ENCODE measurements at places on chromosomes 6 and 20.

DNA sequence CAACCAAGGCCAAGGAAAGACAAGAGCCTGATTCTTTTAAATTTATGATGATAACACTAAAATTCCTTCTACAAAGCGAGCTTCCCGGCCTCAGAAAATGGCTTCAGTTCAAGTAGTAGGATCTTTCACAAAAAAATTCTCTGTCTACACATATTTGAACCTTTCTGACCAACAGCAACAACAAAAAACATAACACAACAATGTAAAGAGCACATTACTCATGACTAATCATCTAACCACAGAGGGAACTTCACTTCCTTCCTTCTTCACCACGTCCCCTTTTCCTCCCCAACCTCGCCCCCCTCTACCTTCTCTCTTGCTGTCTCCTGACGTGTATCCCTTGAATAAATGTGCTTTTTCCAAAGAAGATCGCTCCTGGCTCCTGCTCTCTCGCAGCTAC lies 228.2 kb downstream of the MYLK4 start:
- no peak for DNase-seq

GRCh38 chr20:25685276-25686080 lies 11.2 kb downstream of the ZNF337 start:
- DNase-seq: no peak

GRCh38 chr6:123838505-123839234 lies 35.0 kb downstream of the NKAIN2 start:
- no peak for DNase-seq

- no peak for DNase-seq
These were observed 23.8 kb downstream of the PRSS35 start for GRCh38 chr6:83536034-83536646.

GRCh38 chr6:168105813-168106632 lies 27.0 kb upstream of the FRMD1 start:
- no peak for DNase-seq

DNA sequence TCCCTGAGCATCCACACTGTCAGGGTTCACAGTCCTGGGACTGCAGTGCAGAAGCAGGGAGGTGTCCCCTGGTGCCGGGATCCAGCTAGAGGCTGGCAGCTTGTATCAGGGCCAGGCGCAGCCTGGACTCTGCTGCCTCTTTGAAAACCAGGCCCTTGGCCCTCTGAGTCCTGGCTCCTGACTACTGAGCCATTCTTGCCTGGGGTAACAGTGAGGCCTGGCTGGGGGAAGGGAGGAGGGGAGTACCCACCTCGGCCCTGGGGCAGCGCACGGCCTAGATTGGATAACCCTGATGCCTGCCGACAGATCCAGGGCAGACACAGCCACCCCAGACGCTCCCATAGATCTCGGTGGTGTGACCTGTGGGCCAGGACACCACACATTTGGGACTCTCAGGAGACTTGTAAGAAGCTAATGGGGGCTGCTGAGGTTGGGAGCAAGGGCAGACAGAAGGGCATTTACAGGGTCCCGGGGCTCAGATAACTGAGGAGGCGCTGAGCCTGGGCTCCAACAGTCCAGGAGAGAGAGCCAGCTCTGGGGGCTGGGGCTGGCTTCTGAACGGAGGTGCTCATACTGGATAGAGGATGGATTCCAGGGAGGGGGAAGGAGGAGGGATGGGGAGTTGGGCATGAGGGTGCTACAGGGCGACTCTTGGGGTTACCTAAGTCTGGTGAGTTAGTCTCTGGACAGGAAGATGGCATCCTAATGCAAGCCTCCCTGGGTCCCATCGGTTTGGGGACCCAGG lies 30.5 kb downstream of the SPDEF start:
- no peak for DNase-seq

- DNase-seq: no peak
These were observed 122.9 kb downstream of the CLIC5 start for GRCh38 chr6:45892696-45893245.

GRCh38 chr6:112183271-112183671 lies 71.1 kb downstream of the LAMA4 start:
- DNase-seq: no peak

GRCh38 chr6:44373051-44373450 lies 14.5 kb upstream of the CDC5L start:
- DNase-seq: no peak

- no peak for DNase-seq
These were observed 756.9 kb downstream of the TFAP2A start for GRCh38 chr6:9657994-9658393.

DNA sequence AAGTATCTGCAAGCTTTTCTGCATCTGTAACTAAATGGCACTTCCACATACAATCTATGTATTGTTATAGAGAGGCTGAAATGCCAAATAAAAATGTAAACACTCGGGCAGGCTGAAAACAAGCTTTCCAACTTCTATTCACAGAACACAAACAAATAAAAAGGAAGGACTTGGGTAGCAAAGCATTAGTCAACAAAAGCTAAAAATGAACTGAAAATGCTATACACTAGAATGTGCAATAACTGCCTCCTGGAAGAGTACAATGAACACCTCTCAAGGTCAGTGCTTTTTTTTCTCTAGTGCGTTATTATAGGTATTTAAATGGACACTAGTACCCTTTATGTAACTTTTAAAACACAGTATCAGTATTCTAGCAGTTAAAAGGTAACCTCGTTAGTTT lies 31.4 kb downstream of the STK38 start:
- no peak for DNase-seq

- DNase-seq: no peak
These were observed 60.5 kb downstream of the NRN1 start for GRCh38 chr6:5946181-5946580.

GRCh38 chr6:25645916-25646315 lies 6.1 kb upstream of the SCGN start:
- DNase-seq: no peak

DNA sequence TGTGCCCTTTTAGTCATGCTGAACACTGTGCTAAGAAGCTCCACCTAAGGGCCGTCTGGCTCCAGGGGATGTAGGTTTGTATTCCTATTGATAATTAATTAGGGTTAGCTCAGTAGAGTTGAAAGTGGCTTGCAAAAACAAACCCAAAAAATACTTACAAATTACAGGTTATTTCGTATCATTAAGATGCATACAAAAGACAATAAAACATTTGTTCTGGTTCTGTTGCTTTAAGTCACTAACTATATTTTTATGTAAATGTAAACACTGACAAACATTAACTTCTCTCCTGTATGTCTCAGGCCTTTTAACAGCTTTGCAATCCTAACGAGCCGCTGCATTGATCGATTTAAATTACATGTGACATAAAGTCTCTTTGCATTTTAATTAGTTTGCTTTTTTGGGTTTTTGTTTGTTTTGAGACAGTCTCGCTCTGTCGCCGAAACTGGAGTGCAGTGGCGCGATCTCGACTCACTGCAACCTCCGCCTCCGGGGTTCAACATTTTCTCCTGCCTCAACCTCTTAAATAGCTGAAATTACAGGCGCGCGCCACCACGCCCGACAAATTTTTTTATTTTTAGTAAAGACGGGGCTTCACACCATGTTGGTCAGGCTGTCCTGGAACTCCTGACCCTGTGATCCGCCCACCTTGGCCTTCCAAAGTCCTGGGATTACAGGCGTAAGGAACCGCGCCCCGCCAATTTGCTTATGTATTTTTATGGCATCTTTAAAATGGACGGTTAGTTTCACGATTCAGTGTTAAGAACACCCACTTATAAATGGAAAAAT lies 110.9 kb downstream of the HFE start:
- DNase-seq: no peak

DNA sequence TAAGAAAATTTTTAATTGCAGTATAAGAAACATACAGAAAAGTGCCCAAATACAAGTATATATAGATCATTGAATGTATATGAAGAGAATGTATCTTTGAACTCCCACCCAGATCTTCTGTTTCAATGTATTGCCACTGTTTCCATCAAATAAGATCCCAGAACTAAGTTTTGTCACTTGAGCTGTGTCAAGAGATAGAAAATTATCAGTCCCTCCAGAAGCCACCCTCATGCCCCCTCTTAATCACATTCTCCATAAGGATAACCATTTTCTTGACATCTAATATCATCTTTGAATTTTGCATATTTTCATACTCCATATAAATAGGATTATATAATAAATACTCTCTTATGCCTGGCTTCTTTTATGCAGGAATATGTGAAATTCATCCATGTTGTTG lies 20.3 kb downstream of the GPX5 start:
- no peak for DNase-seq

DNA sequence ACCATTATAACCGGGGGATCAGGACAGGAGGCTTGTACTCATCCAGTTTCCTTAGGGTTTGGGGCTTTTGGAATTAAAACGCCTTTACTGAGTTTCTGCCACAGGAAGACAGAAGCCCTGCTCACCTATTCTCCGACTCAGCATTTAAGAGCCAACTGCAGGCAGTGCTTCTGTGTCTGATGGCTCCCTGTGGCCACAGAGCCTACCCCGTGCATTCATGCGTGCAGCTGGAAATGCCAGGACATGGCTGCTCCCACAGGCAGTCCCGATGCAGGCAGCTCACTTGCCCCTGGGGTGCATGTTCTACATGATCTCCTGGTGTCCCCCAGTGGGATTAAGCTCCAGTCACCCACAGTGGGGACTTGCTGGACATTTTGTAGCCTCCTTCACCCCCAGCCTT lies 22.2 kb downstream of the ZNF831 start:
- no peak for DNase-seq

- DNase-seq: no peak
These were observed 266.0 kb downstream of the ALDH8A1 start for GRCh38 chr6:134683783-134684422.

- DNase-seq: no peak
These were observed 51.9 kb downstream of the GCLC start for GRCh38 chr6:53492860-53493634.

DNA sequence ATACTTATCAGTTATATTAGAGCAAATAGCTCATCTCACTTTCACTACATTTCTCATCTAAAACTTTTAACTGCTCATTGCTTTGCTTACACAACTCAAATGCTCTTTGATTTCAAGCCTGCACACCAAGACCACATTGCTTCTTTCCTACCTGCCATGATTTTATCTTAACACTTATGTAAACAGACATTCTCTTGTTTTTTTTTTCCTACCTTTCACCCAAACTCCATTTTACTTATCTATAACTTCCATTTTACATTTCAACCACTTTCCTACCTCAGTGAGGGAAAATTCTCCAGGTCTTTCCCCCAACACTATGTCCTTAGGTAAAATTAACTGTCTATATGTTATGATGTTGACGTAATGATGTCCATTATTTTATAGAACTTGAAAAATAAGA lies 24.0 kb downstream of the REPS1 start:
- DNase-seq: no peak

DNA sequence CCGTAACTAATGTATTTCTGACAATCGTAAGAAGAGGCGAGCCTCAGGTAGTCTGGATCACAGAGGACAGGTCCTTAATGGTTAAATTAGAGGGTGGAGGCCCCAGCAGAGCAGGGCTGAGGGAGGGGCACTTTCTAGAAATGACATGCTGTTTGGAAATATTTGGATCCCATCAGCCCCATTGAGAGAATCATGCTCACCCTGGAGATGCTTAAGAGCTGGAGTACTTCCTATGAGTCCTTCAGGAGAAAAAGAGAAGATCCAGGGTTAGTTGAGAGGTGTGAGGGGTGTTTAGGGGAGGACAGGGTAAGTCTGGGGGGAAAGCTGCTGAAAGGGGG lies 123.0 kb downstream of the TCP11 start:
- DNase-seq: no peak

- peak; percentile 15 for DNase-seq
These were observed 365.8 kb upstream of the HSF2 start for GRCh38 chr6:122033564-122034181.

- DNase-seq: no peak
These were observed 10.1 kb downstream of the JARID2 start for GRCh38 chr6:15255909-15256395.

DNA sequence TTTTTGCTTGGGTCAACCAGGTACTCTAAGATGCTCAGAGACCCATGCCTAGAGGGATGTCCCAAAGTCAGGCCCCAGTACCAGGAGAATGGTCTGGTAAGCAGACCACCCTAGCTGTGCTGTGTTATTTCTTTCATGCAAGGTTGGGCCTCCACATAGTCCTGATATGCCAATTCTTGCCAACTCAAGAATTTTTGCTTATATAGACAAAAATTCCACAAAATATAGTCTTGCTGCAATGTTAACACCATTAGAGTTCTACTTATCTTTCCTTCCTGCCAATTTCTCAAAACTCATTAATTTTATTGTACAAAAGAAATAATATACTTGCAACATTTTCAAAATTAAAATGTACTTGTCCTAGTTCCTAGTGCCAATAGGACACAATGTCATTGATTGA lies 33.9 kb upstream of the TINAG start:
- DNase-seq: no peak

- no peak for DNase-seq
These were observed 13.1 kb upstream of the CST7 start for GRCh38 chr20:24935766-24936525.

DNA sequence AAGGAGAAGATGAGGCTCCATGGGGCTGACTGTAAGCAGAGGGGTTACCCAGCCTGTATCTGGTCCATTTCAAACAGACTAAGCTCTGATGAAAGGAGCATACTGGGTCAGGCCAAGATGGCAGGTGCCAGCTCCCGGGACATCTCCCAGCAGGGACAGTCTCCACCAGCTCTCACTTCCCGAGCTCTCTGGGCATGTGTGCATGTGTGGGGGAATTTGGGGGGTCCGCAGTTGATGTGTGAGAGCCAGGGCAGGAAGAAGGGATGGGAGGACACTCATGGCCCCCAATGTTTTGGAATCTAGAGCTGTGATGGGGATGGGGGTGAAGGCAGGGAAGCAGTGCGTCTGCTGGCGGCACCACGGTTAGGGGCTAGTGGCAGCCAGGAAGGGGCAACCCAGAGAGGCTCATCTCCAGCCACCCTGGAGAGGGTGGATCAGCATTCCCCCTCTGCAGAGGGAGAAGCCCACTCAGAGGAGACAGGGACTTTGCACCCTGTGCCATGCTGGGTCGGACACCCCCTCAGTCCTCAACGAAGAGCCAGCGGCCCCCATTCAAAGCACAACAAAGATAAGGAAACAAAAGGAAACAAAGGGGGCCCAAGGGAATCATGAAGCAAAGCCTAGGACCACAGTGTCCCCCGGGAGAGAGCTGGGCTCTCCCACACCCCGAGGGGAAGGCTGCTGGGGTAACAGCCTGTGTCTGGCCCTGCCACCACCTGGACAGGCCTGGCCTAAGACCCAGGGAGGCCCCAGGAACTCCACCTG lies 52.4 kb downstream of the DSTN start:
- no peak for DNase-seq

DNA sequence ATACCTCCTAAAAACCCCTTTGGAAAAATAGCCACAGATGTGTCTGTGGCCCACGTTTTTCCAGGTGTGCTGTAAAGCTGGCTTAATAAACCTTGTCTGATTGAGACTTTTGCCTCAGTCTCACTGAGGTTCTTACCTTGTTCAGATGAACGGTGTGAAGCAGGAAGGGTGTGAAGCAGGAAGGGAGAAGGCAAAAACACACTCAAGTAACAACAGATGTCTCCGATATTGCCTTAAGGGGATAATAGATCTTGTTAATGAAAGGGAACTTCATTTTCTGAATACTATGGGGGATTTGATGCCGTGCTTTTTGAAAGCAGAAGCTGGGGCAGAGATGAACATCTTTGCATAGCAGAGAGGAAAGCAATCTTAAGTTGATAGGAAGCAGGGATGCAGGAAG lies 37.8 kb downstream of the EDN1 start:
- no peak for DNase-seq

- DNase-seq: no peak
These were observed 20.5 kb downstream of the PCK1 start for GRCh38 chr20:57581202-57582028.
